ENCODE measurements at places on chromosomes 7 and 10.

- no peak for DNase-seq
Measured at GRCh38 chr10:120162471-120162870, 269.9 kb downstream of the SEC23IP start.

DNA sequence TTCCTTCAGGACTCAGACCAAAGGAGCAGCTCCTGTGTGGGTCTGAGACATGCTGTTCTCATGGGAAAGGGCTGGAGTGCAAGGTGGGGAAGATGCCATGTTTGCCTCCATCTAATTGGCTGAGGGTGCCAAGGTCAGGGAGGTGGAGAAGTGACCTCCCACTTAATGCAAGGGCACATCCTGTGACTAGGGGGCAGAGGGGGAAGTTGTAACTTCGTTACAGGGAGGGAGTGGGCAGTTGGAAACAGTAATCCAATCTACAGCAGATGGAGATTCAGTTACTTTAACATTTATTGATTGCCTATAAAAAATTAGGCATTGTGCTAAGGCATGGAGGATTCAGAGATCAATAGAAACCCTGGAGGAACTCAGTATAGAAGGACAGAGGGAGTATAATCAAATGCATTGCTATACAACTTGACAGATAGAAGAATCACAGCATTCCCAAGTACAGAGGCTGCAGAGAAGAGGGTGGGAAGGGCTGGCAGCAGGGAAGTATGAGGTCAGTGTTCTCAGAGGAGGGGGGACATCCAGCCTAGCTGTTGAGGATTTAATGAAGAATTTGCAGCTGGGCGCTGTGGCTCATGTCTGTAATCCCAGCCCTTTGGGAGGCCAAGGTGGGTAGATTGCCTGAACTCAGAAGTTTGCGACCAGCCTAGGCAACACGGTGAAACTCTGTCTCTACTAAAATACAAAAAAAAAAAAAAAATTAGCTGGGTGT lies 75.9 kb downstream of the CCNY start:
- no peak for DNase-seq

- no peak for DNase-seq
Measured at GRCh38 chr7:154342971-154343633, 290.9 kb downstream of the DPP6 start.

GRCh38 chr10:13219685-13220670 lies 14.2 kb downstream of the UCMA start:
- no peak for DNase-seq

GRCh38 chr7:148382596-148382995 lies 208.0 kb upstream of the C7orf33 start:
- DNase-seq = no peak

All from NCI-H1694 treated with DMSO at 0.1 percent for 48 hours (cell line).